PC-3 (cell line): ENCODE measurements at places on chromosomes 11 and 22. TPM values are rescaled to one million over a fixed set of nuclear protein-coding genes. Genes with fewer than 3 reads are reported as not detected.

Gene CD6
- total RNA-seq, result not detected in 2 replicates

Gene CLDN5
- total RNA-seq, result 0.47 TPM in 1 of 2 replicates, not detected in the other

Gene NKAPD1
- total RNA-seq, result 19.4 and 34.3 TPM in 2 replicates

Gene CRYBB3
- 1.2 TPM in 1 of 2 replicates, not detected in the other for total RNA-seq

Gene VSIG10L2
- not detected in 2 replicates for total RNA-seq

Gene ASPHD2
- 2.1 and 2.4 TPM in 2 replicates for total RNA-seq

Gene MRGPRX3
- total RNA-seq, result not detected in 2 replicates

Gene TBX1
- total RNA-seq, result 15.9 and 18.6 TPM in 2 replicates

Gene ACRV1
- not detected in 2 replicates for total RNA-seq

Gene PPP2R1B
- 31.3 and 41.5 TPM in 2 replicates for total RNA-seq

Gene P2RX6
- total RNA-seq, result 1.1 TPM in 1 of 2 replicates, not detected in the other
